ENCODE measurements at places on chromosomes 5 and 9.

- no peak for DNase-seq
Observed at GRCh38 chr9:30673132-30673531, 1711.3 kb upstream of the ACO1 start.

DNA sequence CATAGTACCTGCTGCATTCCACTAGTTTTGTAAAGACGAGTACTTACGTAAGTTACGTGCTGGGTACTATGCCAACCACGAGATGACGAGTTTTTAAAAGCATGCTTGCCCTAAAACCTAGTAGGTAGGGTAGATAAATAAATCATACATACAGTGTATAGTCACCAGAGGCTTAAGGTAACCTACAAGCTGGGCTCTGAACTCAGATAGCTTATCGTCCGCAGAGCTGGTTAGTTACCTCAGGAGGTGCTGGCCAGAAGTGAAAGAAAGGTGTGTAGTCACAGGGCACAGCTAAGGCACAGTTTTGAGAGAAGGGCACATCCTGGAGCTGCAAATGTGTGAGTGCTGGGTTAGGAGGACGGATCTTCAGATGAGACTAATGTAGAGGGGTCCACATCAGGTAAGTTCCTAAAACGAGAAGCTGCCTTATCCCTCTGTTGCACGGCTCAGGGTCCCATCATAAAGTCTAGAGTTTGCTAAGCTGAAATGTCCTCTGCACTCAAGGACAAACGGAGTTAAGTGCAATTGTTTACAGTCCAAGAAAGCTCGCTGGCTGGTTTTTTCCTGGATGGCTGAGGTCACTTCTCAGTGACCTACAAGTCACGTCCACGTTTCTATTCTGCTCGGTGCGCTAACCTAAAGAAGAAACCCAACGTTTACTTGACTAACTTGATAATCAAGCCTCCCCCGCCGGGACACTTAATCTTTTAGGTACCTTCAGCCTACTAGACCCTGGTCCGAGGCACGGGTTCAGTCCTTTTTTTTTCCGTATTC is 1.1 kb upstream of the SNX24 start:
- peak; percentile 37 for DNase-seq

- no peak for DNase-seq
Observed at GRCh38 chr9:104856413-104856941, 71.5 kb downstream of the ABCA1 start.

GRCh38 chr9:105510024-105510423 is 47.9 kb upstream of the FKTN start:
- no peak for DNase-seq

DNA sequence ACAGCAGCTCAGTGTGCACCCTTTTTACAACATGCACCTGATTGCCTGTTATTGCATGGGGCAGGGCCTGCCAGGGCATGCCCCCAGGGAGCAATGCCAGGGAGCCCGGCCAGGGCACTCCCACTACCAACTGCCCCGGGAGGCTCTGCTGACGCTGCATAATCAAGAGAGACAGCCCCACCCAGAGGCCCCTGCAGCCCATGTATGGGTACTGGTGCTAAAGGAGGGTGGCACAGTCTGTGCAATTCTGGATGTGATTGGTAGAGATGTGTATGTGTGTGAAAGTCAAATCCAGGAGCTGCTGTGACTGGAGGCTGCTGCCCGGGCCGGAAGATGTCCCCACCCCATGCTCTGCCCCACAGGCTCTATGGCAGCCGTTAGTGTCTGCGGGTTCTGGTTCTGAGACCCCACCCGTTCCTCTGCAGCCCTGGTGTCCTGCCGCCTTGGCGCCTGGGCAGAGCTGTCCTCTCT is 3.9 kb upstream of the NEURL1B start:
- DNase-seq, result peak; percentile 92
